ENCODE measurements at places on chromosomes 11 and 22.
A peak's percentile ranks its signal among the peaks of the same experiment; 100 is the strongest.

- peak; percentile 5 for ATAC-seq
Measured at GRCh38 chr22:41908411-41909309, 6.2 kb downstream of the SHISA8 start.

- peak; percentile 52 for ATAC-seq
Measured at GRCh38 chr11:77090373-77091111, 12.1 kb upstream of the OMP start.

- ATAC-seq, result no peak
Measured at GRCh38 chr11:133991101-133991500, 34.3 kb upstream of the IGSF9B start.

GRCh38 chr11:106888386-106888785 is 129.9 kb downstream of the GUCY1A2 start:
- ATAC-seq, result no peak

DNA sequence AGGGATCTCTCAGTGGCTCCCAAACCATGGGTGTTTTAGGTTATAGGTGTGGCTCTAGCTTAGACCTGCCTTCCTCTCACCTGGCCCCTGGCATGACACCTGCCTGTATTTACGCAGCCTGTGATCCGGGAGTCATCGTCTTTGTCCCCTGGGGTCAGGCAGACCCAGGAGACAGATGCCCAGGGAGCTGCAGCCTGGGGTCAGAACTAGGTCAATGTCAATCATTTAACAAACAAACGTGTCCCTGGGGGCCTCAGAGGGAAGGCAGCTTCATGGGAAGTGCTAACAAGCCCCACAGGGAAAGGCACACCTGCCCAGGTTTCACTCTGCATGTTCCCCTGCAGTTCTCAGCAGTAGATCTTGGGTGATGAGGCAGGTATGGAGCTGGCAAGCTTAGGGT is 12.0 kb downstream of the BACE1-AS start:
- no peak for ATAC-seq

- ATAC-seq, result no peak
Measured at GRCh38 chr11:86418917-86419316, 44.2 kb downstream of the CCDC81 start.

- no peak for ATAC-seq
Measured at GRCh38 chr11:125569915-125570621, 791 bp downstream of the EI24 start.

- no peak for ATAC-seq
Measured at GRCh38 chr11:46827995-46828394, 18.1 kb downstream of the CKAP5 start.

DNA sequence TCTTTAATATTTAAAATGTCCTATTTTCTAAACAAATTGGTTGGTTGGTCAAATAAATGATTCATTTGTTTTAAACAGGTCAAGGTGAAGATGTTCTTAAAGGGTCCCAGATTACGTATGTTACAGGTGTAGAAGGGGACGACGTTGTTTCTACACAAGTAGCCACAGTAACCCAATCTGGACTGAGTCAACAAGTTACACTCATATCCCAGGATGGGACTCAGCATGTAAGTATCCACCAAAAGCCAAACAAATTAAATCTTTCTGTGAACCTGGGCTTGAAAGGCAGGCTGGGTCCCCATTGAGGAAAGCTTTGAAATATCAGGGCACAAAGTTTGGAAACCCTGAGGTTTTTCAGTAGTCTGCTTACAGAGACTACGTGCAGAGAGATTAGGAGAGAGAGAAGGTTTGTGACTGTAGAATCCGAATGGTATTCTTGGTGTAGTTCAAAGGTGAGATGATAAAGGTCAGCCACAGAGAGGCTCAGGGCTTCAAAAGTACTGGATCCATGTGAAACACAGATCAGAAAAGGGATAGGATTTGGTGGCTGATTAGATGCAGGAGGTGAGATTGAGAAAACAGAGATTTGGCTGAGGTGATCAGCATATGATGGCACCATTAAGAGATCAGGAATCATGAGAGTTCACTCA is 51.7 kb downstream of the ZNF143 start:
- ATAC-seq, result no peak

DNA sequence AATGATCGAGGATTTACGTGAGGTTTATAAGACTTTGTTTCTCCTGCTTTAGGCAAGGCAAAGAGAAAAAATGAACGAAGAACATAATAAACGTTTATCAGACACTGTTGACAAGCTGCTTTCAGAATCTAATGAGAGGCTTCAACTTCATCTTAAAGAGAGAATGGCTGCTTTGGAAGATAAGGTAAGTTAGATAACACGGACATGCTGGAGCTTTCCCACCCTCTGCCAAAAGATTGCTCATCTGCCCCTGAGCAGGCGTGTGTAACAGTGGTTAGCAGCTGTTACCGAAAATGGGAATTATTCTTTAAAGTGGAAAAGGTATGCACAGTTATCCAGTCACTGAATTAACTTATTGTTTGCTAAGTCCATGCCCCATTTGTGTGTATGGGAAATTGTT is 62.8 kb upstream of the CTTN start:
- no peak for ATAC-seq

GRCh38 chr22:42560381-42560780 is 6.6 kb downstream of the SERHL2 start:
- ATAC-seq, result no peak

GRCh38 chr11:75740681-75741080 is 23.0 kb downstream of the MOGAT2 start:
- ATAC-seq, result no peak

- ATAC-seq, result no peak
Measured at GRCh38 chr22:27226666-27227065, 569.3 kb downstream of the MIAT start.

- no peak for ATAC-seq
Measured at GRCh38 chr11:9075556-9075955, 15.8 kb downstream of the SCUBE2 start.

DNA sequence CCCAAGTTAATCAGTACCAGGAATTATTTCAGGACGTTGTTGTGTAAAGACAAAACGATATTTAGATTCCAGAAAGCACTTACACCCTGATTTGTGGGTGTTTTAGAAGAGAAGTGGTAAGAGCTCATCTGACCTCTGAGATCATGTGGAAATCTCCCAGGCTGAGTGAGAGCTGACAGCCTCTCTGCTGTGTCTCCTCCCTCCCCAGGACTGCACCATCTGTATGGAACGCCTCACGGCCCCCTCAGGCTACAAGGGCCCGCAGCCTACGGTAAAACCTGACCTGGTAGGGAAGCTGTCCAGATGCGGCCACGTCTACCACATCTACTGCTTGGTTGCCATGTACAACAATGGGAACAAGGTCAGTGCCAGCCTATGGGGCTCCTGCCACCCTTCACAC is 20.0 kb downstream of the DTX4 start:
- ATAC-seq, result no peak

GRCh38 chr11:104465321-104465720 is 301.4 kb upstream of the PDGFD start:
- ATAC-seq, result no peak

DNA sequence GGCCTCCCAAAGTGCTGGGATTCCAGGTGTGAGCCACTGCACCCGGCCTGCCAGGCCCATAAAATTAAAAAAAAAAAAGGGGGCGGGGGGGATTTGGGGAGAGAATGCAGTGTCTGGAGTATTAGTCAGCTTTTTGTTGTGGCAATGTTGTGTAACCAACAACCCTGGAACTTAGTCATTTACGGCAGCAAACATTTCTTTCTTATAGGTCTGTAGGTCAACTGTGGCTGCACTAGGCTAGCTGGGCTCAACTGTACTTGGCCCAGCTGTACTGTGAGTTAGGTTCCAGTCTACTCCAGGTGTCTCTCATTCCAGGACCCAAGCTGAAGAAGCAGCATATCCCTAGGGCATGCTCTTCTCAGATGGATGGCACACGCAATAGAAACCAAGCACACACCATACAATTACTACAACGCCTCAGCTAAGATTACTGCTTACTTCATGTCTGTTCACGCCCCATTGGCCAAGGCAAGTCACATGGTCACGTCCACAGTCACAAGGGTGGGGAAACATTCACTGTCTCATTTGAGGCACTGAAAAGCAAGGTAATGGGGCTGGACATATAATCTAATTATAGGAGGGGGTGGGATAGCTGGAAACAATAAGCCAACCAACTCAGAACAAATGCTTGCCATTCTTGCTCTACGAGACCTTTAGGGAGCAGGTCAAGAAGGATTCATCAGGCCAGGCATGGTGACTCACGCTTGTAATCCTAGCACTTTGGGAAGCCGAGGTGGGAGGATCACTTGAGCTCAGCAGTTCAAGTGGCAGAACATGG is 10.4 kb upstream of the SPINDOC start:
- ATAC-seq, result peak; percentile 36

- no peak for ATAC-seq
Measured at GRCh38 chr11:116107229-116107628, 603.0 kb upstream of the CADM1 start.

DNA sequence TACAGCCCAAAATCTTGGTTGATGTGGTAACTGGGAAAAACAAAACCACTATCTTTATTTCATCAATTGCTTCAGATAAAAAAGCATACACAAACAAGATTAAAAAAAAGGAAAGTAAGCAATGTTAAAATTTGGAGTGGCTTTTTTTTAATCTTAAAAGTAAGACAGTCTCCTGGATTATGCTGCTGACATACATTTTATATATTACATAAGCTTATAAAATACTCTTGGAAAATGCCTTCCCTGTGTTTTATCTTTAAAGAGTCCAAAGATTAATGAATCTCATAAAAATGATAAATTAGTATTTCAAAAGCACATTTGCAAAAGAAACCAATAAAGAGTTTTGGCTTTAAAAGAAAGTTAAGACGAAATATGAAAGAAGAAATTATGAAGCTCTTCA is 132.7 kb downstream of the DLG2 start:
- no peak for ATAC-seq

DNA sequence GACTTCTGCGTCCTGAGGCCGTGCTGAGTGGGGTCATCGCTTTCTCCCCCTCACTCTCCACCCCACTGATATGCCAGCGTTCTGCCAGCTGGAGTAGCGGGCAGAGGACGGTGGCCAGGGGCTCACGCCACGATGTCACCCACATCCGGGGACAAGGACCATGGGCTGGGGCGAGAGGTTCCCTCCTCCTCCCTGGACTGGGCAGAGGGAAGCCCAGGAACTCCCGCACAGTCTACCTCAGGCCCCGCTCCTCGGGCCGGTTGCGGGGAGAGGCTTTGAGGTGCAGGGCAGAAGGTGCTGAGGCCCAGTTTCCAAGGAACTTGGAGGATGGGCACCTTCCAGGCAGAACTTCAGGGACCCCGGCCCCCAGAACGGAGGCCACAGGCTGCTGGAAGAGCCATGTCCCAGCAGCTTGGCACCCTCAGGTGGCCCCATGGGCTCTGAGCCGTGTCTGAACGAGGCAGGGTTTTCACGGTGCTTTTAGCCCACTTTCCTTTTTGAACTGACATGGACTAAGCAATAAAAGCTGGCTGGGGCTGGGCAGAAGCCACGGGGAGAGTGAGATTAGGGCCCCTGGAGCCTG is 25.4 kb downstream of the ADAMTS15 start:
- ATAC-seq, result no peak

DNA sequence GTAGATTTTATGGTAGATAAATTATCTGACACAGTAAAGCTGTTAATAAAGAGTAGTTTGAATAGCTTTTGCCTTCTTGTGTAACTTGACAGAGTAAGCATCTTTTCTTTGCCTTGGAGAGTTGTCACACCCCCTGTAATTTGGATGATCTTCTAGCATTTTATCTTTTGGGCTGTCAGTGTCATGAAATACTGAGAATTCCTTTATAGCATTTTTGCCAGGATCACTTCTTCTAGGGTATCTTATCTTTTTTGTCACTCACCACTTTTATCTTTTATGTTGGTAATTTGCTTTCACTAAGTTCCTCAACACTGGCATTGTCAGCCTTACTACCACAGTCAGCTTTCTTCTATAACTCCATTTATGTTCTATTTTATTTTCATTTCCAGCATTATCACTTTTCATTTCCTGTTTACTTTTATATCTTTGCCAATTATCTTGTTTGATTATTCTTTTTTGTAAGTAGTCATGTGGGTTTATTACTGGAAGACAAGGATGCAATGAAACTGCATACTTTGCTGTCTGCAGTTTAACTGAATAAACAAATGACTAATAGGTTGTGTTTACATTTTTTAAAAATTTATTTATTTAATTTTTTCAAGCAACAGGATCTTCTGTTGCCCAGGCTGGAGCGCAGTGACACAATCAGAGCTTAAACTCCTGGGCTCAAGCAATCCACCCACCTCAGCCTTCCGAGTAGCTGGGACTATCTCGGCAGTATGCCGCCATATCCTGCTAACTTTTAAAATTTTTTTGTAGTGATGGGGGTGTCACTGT is 28.1 kb upstream of the ACAT1 start:
- ATAC-seq, result no peak

Data from motor neuron (in vitro differentiated cells).